ENCODE measurements at places on chromosomes 6 and 20.

- no peak for DNase-seq
Measured at GRCh38 chr6:137102851-137103492, 58.2 kb upstream of the IL20RA start.

DNA sequence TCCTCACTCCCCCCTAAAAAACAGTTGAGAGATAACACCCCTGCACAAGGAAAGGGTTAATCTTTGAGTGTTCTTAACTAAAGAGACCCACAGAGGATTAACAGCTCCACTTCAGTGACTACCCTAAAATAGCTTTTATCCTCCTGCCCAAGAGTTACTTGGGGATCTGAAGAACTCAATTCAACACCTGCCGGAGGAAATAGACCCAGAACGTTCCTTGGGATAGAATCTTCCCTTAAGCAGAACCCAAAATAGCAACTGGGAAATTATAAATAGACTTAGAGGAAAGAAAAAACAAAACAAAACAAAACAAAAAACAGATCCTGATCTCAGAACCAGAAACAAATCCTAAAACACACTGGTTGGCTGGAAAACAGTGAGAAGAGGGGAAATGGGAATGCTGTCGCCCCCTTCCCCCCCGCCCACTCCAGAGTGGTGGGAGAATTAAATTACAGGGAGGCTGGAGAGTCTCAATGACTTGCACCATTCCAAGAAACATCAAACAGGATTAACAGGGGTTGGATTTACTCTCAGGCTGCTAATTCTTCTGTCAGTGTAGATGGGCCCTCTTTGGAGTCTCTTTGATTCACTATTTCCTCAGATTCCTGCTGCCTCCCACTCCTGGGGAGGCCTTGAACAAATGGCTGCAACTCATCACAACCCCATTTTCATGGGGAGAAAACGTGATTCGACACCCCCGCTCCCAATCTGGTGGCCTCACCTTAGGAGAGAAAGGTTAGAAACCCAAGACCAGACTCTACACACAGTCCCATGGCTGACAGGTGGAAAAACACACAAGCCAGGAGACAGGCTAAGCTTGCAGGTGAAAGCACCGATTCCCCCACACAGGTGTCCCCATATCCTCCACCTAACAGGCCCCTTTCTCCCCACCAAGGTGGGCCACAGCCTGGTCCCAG, 1.4 kb downstream of the PLAGL2 start:
- DNase-seq, result no peak

DNA sequence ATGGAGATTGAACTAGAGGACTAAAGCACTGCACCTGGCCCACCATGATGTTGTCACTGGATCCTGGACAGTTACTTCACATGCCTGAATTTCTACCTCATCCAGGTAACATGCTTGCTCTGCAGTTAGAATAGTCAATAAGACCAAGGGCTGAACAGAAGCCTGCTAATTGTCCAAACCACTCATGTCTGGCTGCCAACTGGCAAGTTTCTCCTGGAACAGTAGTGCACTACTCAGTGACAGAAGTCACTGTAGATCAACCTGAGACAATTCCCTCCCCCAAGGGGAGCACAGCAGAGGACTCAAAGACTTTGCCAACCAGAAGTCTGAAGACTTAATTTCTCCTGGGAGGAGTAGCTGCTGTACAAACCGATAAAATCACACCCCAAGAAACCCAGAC, 454.6 kb upstream of the MARCKS start:
- no peak for DNase-seq

- no peak for DNase-seq
Measured at GRCh38 chr20:38680500-38681306, 43.6 kb upstream of the SLC32A1 start.

- no peak for DNase-seq
Measured at GRCh38 chr6:105675715-105676397, 273.0 kb upstream of the PREP start.

- no peak for DNase-seq
Measured at GRCh38 chr6:6461138-6461537, 127.4 kb upstream of the LY86 start.

GRCh38 chr6:71114986-71115385, 158.1 kb upstream of the B3GAT2 start:
- no peak for DNase-seq

GRCh38 chr6:3529721-3530120, 72.9 kb upstream of the SLC22A23 start:
- DNase-seq, result no peak

DNA sequence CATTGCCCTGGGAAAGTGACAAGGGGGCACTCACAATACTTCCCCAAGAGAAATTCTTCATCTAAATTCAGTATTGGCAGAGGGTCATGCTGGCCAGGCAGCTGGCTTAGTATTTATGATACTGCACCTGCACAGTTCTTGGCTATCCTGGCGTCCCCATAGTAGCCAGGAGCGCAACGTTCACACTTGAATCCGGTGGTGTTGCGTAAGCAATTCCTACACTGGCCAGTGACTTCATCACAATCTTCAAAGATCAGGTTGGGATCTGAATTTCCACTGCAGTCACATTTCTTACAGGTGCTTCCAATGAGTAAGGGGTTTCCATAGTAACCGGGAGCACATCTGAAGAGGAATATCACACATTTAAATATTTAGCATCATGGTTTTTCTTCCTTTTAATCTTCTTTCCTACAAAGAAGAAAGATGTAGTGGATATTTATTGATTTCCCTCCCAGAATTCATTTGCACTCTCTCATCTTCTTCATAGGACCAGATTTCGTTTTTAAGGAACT, 62.8 kb downstream of the LAMA4 start:
- DNase-seq, result no peak

GRCh38 chr6:142728910-142729481, 216.0 kb downstream of the HIVEP2 start:
- no peak for DNase-seq

DNA sequence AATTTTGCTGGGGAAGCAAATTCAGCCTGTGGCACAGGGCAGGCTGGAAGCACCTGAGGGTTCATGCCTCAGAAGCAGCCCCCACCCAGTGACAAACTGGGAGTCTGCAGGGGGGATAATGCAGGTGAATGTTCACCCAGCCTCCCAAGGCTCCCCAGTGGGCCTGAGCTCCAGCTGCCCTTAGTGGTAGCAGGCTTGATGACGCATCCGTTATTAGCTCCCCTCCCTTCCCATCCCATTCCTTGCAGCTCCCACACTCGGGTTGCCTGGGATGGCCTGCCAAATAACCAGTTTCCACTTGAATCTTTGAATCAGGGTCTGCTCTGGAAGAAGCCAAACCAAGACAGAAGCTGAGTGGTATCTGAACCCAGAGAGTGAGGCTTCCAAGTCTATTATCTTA, 15.8 kb downstream of the KCNK15 start:
- no peak for DNase-seq

- no peak for DNase-seq
Measured at GRCh38 chr6:24385536-24386269, 17.0 kb upstream of the MRS2 start.

- no peak for DNase-seq
Measured at GRCh38 chr6:7282097-7282906, 30.7 kb downstream of the SSR1 start.

DNA sequence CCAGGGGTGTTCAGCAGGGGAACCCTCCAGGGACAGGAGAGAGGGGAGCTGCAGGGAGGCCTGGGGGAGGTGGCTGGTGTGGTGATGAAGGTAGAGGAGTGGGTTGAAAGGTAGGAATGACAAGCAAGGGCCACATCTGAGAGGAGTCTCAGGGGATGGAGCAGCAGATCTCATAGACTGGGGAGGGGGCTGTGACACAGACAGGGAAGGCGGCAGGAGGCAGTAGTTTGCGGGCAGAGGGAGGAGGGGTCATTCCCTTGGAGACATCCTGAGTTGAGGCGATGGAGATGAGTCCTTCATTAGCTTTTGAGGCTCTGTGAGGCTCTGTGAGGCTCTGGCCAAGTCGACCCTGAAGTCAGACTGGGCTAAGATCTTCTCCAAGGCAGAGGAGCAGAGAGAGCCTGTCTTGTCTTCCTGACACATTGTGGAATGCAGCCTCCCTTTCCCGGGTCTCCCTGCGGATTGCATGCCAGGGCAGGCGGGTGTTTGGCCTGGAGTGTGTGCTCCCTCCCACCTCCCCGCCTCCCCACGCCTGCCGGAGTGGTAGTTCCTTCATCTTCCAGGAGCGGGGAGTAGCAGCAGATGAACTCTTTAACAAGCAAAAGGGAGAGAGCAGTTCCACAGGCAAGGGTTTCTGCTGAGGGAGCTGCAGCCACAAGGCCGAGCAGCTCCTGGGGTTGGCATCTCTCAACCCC, 34.3 kb upstream of the MLN start:
- no peak for DNase-seq

DNA sequence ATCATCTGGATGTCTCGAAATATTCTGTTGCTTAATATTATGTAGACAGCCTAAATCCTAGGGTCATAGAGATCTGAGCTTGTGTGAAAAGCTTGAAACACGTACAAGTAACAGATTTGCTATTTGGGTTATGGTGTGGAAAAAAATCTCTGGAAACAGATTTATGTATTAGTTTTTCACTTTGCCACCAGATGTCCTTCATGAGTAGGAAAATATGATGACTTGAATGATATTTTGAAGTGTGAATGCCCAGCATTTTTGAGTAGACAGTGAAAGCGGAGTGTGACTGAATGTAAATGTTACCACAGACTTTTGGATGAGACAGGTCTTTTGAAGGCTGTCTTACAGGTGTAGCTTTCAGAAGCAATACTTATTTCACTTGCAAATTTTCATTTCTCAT, 4.2 kb upstream of the BMP6 start:
- no peak for DNase-seq

- DNase-seq, result no peak
Measured at GRCh38 chr6:55033016-55033546, 141.2 kb upstream of the HCRTR2 start.

- DNase-seq, result no peak
Measured at GRCh38 chr6:75196081-75196687, 9.7 kb downstream of the COL12A1 start.

DNA sequence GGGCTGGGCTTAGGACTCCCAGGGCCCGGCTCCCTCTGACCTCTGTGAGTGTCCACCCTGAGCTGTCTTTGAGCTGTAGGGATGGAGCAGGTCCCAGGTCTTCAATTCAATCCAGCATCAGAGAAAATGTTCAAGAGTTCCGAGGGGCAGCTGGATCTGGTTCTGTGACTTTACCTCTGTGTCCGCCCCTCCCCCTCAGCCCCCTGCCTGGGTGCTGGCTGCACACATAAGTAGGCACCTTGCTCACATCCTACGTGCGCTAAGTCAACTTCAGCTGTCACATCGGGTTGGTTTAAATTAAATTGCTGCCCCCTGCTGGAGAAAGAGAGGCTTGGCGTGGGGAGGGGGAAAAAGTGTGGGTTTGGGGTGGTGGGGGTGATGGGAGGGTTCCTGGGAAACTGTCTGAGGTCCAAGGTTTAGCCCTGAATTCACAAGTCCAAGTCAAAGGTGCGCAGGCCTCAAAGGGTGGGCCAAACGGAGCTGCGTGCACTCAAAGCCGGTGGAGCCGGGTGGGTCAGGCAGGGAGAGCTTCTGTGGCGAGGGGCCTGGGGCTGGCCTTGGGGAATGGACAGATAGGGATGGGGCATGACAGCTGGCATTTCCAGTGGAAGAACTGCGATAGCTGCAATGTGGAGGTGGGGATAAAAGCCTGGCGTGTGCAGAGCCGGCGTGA, 3.0 kb downstream of the WFDC5 start:
- no peak for DNase-seq

DNA sequence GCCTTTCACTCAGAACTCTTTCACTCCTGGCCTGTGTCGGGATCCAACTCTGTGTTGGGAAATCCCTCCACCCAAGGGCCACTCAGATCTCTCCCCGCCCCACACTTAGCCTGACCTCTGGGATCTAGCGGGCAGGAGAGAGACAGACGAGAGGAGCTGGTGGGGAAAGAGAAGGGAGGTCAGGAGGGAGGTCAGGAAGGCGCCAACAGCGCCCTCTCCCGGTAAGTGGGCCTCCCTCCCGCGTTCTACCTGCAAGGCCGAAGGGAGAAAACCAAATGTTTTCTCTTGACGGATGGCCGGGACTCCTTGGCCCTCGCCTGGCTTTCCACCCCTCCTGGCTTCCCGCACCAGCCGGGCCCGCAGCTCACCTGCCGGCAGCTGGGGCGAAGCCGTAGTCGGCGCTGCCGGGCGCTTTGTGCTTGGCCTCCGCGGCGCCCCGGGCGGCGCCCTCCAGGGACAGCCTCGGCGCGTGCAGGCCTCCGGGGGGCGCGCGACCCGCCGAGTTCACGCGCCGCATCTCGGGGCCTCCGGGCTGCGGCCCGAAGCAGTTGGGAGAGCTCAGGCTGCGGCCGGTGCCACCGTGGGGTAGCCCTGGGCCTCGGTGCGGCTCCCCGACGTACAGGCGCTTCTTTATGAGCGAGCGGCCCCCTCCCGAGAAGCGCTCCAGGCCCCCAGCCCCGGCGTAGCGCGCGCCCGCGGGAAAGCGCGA, 38.2 kb downstream of the C6orf132 start:
- DNase-seq, result no peak

DNA sequence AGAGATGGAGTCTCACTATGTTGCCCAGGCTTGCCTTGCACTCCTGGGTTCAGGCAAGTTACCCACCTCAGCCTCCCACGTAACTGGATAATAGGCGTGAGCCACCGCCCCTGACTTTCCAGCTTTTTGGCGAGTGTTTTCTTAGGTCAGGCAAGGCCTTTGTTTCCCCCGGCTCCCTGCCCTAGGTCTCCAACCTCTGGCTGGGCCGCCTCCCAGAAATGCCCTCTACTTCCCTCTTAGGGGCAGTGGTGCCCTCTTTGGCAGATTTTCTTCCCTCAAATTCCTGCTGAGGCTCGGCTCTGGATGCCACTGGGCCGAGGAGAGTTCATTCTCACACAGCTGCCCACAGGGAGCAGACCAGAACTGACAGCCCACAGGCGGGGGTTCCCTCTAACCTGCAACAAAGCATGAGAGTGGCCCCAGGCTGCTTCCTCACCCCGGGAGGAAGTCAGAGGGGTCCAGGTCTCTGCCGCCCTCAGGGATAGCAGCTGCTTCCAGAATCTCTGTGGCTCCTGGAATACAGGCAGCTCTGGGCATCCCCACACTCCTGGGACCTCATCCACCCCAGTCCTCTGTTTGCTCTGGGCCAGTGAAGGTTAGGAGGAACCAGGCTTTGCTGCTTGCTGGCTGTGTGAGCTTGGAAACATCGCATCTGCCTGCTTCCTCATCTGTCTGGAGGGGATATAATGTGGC, 56.5 kb downstream of the TCP11 start:
- DNase-seq, result no peak

DNA sequence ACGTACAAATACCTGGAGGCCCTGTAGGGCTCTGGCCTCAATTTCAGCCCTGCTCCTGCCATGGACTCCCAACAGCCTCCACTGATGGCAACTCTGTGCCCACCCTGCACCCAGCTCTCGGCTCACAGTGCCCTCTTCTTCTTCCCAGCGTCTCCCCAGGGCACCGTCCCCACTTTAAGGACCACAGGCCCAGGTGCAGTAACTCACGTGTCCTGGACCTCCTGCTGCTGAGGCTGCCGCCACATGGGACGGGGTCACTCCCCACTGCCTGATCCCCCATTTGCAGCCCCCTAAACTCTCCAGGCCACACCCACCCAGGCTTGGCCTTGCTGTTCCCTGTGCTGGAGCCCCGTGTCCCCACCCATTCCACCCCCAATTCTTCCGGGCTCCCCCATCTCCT, 223.4 kb downstream of the PREX1 start:
- no peak for DNase-seq

- no peak for DNase-seq
Measured at GRCh38 chr20:35515949-35516645, 13.4 kb downstream of the C20orf173 start.
